ENCODE measurements at places on chromosomes 11 and 22.

DNA sequence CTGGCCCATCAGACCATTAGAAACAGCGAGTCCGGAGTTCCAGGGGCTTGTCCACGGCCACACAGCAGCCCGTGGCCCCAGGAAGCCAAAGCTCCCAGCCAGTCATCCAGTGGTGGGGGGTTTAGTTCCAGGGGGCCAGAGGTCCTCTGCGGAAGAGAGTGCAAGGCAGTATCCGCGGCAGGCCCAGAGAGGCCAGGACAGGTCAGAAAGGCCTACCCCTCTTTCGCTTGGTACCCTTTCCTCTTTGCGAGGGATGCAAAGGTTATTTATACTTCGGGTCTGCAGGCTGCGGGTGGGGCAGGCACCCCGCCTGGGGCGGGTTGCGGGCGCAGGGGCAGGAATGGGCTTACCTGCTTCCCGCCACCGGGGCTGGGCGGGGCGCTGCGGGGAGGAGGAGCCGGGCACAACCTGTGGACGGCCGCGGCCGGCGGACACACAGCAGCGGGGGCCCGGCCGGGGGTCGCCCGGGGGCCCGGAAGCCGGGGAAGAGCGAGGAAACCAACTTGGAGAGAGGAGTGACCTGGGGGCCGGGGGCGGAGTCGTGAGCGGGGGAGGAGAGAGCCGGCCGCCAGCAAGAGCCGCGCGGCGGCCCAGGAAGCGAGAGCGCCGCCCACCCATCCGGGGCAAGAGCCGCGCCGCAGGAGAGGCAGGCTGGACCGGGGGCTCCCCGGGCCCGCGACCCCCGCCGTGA is at the start of gene SH3BP1:
SH3BP1 (plus strand) TSS at position 600 of the 691 bp plus-strand sequence. CDS start 119 bp downstream, outside the sequence.
- DNase-seq, result no peak

- no peak for DNase-seq
Observed at GRCh38 chr11:67265633-67266448, 432 bp upstream of the GRK2 start.

- DNase-seq, result no peak
Observed at GRCh38 chr22:29716814-29717545, 2.8 kb upstream of the CABP7 start.

DNA sequence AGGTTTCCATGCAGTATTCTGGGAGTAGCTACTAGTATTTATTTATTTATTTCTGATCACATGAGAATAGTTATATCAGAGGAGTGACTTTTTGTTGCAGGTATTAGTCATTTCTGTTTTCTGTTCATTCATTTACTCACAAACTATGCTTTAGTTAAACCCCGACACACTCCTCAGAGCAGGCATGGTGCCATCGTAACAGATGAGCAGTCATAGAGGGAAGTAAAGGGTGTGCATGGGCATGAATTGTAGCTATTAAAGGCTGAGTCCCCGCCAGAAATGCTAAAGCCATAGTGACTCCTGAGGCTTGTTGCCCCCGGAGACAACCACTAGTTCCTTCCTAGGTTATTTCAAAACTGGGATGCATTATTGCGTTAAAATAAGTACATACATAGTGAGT is 10.6 kb downstream of the JHY start:
- no peak for DNase-seq

DNA sequence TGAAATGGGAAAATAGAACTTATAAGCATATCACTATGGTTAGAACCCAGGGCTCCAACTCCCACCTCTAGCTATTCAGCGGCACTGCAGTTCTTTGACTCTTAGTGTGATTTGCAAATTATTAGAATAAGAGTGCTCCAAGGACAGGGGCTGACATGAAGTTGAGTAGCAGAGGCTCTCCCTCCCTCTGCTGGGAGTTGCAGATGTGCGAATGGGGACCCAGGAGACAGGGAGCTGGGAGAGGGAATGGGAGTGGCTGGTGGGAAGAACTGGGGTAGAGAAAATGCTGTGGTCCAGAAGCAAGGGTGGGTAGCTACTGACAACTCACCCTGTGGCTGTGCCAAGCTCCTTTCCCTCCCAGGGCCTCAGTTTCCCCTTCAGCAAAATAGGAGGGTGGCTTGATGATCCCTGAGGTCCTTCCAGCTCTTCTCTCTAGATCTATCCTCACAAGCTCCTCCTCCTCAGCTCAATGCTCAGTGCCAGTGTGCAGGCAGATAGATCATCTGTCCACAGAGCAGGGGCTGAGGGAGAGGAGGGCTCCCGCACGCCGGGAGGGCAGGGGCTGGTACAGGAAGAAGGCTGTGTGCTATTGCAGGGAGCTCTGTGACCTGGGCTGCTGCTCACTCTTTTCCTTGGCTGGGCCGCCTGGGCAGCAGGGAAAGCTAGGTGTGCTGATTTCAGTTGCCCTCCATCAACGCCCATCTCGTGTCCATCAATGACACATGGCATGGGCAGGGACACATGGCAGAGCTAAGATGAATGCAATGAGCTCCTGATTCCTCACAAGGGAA is 99.0 kb downstream of the NECTIN1 start:
- DNase-seq, result no peak

- DNase-seq, result no peak
Observed at GRCh38 chr22:47307822-47308221, 545.4 kb downstream of the TBC1D22A start.

GRCh38 chr11:112481431-112481830 is 220.8 kb upstream of the PLET1 start:
- no peak for DNase-seq

Measured in NCI-H187 treated with DMSO at 0.1 percent for 48 hours (cell line).